ENCODE measurements at places on chromosomes 6 and 20.

DNA sequence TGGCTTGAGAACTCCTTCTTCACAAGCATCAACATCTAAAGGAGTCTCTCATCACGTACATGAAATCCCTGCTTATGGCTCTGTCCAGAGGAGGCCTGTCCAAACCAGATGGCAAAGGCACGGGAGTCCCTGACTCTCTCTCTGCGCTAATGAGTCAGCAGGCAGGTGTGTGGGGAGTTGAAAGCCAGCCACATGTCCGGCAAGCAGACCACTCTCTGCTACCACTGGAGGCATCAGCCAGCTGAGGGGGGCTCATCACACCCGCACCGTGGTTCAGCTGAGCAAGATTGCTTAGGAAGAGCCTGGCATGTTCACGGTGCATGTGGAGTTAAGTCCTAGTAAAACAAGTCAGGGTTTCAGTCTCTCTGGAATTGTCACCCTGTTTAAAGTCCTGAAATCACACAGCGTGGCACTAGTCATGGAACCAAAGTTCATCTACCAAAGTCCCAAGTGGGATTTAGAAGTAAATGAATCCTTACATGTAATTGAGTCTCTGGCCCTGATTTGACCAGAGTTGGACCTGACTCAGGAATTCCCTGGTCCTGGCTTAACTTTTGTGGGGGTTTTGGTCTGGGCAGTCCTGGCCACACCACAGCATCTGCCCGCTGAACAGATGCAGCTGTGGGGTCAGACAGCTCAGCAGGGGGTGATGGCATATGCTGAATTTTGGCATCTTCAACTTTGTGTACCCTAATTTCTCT, 155.2 kb upstream of the RIN2 start:
- DNase-seq = no peak

DNA sequence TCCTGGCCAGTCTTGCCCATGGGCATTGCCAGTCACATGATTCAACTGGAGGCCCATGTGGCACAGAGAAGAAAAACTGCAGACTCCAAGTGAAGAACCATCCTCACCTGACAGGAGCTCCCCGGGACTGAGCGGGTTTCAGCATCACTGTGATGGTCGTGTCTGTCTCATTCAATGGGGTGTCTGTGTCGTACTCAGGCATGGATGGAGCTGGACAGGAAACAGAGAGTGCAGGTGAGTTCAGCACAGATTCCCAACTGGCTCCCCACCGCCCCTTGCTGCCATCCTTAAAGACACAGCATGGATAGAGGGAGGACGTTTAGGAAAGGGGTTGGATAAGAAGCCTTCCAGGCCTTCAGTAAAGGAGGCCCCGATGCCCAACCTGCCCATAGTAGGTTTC, 732.3 kb upstream of the CHD6 start:
- no peak for DNase-seq

DNA sequence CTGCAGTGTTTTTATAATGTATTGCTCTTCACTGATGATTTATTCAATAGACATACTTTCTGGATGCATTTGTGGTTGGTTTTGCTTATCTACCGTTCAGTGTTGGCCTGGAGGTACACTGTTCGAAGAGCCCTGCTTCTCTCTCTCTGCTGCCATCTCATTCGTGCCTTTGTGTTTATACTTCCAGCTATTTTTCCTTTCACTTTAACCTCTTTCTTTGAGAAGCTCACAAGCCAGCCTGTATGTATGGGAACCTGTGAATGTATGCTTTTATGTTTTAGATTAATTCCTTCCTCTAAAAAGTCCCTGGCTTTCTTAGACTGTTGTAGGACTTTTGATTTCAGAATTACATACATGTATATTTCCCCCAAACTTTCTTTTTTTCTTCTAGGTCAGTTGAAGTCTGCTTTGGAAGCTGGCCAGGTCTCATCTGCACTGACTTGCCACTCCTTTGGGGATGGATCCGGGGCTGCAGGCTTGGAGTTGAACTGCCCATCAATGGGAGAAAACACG, 83.0 kb downstream of the SCAND1 start:
- DNase-seq = no peak

DNA sequence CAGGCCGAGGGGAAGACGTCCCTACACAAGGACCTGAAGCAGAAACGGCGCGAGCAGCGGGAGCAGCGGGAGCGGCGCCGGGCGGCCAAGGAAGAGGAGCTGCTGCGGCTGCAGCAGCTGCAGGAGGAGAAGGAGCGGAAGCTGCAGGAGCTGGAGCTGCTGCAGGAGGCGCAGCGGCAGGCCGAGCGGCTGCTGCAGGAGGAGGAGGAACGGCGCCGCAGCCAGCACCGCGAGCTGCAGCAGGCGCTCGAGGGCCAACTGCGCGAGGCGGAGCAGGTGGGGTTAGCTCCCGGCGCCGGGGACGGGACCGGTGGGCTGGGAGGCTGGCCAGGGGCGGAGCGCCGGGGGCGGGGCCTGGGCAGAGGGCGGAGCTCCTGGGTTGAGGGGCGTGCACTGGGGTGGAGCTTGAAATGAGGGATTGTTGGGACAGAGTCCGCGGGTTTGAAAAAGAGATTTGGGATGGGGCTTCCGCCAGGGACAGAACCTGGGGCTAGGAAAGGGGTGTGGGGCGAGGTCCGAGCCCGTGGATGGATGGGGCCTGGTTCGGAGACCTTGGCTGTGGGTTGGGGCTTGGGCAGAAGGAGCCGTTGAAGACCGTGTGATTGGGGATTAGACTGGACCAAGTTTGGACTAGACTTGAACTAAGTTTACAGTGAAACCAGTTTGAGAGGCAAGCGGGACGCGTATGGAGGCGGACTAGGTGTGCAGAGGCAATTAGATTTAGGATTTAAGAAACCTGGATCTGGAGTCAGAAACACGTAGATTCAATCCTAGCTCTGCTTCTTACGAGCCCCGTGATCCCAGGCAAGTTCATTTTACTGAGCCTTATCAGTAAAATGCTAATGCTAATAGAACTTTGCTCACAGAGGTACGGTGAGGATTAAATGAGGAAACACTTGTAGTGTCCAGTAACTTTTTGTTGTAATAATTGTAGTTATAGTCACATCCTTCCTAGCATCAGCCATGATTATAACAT, 20.9 kb downstream of the DEF6 start:
- DNase-seq = peak; percentile 84

GRCh38 chr20:1431158-1431557, 35.5 kb downstream of the NSFL1C start:
- no peak for DNase-seq

DNA sequence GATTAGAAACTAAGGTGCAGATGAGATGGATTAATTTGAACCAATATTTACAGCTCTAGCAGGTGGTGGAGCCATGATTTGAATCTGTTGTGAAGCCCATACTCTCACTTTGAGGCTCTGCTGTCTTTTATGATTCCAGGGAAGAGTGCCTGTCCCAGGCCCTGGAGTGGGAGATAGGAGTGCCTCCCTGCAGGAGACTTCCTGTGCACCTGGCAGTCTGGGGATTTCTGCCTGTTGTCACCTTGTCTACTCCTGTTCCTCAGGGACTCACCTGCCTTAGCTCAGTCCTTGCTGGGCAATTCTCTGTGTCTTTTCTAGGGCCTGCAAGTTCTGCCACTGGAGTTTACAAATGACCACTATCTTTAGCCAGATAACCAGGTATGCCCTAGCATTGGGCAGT, 46.3 kb downstream of the SCAND1 start:
- no peak for DNase-seq

DNA sequence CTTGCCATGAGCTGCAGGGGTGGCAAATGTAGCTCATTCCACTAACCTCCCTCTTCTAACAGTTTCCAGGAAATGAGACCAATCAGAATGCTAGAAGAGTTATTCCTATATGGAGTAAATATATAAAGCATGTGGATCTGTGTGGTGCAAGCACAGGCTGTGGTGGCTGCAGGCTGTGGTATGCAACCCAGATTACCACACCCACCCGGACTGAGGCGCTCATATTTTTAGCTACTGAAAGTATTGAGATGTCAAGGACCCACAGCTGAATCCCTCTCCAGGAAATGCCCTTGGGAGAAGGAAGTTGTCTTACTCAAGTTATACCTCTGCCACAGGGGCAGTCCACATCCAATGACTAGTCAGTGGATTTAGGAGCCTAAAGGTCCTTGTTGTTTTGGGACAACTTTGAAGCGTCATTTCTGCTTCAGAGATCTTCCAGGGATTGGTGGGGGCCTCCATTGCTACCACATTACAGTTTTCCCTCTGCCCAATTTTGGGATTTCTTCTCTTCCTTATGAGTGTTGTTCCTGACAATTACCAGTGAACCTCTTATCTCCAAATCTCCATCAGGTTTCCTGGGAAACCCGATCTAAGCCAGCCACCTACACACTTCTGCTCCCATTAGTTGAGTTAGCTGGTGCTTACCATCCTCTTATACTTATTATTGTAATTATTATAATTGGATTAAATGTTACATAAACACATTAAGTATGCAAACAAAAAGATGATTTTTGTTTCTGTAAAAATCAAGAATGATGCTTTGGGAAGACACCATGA, 12.1 kb upstream of the REPS1 start:
- peak; percentile 59 for DNase-seq
